ENCODE measurements at places on chromosomes 6 and 20.
A peak's percentile ranks its signal among the peaks of the same experiment; 100 is the strongest.

DNA sequence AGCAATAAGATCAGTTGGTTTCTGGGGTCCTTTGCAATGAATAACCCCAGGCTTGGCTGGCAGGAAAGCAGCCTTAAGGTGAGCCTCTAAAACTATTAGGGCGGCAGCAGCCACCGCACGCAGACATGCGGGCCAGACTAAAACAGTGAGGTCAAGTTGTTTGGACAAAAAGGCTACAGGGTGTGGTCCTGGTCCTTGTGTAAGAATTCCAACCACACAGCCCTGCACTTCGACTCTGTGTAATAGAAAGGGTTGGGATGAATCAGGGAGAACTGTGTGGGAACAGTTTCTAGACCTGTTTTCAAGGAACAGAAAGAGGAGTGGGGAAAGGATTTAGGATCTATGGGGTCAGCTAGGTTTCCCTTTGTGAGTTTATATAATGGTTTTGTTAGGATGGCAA, 237.6 kb downstream of the SMOC2 start:
- DNase-seq, result no peak

- no peak for DNase-seq
Observed at GRCh38 chr20:34531608-34532265, 15.5 kb downstream of the DYNLRB1 start.

- no peak for DNase-seq
Observed at GRCh38 chr20:59322081-59322480, 21.7 kb downstream of the EDN3 start.

- no peak for DNase-seq
Observed at GRCh38 chr6:31493875-31494694, 3.9 kb upstream of the MICB start.

DNA sequence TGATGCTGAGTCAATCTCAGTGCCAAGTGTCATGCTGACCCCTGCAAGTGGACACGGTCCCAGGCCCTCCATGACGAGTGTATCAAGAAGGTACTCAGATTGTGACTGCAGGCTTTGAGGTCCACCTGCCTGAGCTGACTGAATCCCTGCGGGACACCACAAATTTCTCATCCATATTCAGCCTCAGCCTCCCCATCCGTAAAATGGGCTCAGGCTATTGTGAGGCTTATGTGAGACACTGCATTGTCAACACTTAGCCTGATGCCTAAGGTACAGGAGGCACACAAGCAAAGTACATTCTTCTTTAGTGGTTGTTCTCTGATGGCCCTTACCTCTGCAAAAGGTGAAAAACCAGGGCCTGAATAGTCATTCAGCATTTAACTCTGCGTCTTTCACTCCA, 70.4 kb upstream of the NFATC2 start:
- no peak for DNase-seq

GRCh38 chr20:58240471-58240870, 12.0 kb upstream of the ANKRD60 start:
- DNase-seq, result no peak

DNA sequence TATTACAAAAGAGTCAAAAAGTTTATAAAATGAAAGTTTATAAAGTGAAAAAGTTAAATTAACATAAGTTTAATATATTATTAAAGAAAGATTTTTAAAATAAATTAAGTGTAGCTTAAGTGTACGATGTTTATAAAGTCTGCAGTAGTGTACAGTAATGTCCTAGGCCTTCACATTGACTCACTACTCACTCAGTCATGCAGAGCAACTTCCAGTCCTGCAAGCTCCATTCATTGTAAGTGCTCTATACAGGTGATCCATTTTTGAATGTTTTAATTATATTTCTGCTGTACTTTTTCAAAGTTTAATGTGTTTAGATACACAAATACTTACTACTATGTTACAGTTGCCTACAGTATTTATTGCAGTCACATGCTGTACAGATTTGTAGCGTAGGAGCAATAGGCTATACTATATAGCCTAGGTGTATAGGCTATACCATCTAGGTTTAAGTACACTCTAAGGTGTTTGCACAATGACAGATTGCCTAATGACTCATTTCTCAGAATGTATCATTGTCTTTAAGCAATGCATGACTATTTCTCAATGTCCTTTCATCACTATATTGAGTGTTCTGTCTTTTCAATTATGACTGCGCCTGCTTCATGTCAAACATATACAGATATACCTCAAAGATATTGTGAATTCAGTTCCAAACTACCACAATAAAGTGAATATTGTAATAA, 1110.3 kb upstream of the MAP3K7 start:
- no peak for DNase-seq

GRCh38 chr20:58251979-58252591, 23.6 kb upstream of the ANKRD60 start:
- DNase-seq, result no peak

- no peak for DNase-seq
Observed at GRCh38 chr6:53605543-53606235, 59.9 kb downstream of the KLHL31 start.

GRCh38 chr6:345747-346385, 45.7 kb upstream of the IRF4 start:
- no peak for DNase-seq

DNA sequence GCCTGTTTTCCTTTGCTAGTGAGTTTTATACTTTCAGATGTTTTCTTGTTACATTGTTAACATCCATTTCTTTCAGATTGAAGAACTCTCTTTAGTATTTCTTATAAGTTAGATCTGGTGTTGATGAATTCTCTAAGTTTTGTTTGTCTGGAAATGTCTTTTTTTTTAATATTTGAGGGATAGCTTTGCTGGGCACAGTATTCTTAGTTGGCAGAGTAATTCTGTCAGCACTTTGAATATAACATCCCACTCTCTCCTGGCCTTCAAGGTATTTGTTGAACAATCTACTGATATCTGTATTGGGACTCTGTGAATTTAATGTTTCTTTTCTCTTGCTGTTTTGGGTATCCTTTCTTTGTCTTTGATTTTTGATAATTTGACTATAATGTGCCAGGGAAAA, 79.4 kb upstream of the UST start:
- no peak for DNase-seq

DNA sequence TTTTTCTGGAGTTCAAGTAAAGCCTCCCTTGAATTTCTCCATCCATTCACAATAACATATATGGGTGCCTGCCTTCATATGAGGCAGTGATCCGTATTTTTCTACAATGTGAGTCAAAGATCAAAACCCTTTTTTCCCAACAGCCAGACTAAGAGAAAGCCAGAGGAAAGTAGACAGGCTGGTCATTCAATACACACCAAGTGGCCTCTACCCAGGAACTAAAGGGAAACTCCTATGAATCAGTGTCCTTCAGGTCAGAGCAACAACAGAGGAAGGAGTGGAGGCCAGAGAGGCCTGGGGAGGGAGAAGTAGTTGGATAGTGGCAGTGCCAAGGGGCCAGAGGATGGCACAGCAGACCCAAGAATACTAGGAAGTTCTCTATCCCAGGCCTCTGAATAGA, 23.8 kb downstream of the SIM1 start:
- DNase-seq, result no peak

- no peak for DNase-seq
Observed at GRCh38 chr6:82908661-82909060, 157.0 kb downstream of the UBE3D start.

- no peak for DNase-seq
Observed at GRCh38 chr20:24782301-24782700, 166.8 kb upstream of the CST7 start.

DNA sequence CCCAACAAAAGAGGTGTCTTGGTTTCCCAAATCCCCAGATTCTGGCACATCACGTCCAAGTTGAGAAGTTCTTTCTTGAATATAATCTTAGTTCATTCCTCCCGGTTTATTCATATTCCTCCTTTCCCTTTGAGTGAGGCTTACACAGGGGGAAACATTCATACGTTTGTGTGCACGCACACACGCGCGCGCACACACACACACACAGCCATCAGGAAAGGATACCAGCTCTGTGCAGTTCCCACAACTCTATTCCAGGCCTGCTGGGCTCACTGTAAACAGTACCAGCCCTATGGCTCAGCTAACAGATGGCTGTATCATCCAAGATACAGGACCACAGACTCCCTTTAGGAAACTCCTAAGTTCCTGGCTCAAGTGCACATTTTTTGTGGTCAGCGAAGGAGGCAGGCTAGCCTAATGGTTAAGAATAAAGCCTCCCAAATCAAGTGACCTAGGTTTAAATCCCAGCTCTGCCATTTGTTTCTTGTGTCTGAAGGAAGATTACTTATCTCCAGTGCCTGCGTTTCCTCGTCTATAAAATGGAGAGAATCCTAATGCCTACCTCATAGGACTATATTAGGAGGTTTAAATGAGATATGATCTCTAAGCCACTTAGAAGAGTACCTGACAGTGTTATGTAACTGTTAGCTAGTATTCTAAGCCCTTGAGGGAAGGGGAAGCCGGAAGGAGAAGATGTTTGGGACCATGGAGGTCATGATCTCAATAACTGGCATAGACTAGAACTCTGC, 3.7 kb upstream of the TAF8 start:
- DNase-seq, result no peak

DNA sequence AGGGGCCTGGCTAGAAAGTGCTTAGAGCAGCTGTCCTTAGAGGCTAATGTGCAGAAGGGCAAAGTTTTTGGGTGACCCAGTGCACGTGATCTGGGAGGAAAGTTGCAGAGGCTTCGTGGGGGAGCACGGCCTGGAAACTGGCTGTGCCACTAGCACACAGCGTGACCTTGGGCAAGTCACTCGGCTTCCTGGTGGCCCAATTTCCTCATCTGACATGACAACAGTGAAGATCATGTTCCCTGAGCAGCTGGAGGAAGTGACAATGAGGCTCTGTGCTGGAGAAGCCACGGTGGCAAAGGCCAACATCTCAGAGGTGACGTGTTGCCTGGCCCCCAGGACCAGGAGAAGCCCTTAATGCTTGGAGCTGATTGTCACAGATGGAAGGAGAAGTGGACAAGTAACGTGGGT, 99.5 kb downstream of the FOXC1 start:
- DNase-seq, result no peak

DNA sequence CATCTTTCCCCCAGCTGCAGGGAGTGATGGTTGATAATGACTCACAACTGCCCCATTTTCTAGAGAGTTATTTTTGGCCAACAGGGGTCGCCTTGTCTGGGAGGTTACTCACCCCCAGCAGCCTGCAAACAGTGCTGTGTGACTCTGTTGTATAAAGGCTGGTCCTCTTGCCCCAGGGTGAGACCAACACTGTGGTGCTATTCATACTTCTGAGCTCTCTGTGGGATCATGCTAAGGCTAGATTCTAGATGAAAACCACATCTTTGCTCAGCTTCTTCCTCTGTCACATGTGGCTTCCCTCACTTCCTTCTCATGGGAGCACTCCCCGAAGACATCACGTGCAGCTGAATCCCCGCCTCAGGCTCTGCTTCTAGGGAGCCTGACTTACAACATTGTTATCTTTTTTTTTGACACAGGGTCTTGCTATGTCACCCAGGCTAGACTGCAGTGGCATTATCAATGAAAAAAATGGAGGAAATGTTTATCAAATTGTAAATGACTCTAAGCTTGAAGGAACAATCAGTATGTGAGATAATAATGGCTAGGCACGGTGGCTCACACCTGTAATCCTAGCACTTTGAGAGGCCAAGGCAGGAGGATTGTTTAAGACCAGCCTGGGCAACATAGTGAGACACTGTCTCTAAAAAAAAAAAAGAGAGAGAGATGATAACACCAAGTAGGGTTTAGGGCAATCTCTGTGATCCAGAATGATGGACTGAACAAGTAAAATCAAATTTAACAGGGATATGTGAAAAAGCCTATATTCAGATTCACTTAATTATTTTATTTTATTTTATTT, 55.7 kb upstream of the SLC23A2 start:
- DNase-seq, result peak; percentile 53

DNA sequence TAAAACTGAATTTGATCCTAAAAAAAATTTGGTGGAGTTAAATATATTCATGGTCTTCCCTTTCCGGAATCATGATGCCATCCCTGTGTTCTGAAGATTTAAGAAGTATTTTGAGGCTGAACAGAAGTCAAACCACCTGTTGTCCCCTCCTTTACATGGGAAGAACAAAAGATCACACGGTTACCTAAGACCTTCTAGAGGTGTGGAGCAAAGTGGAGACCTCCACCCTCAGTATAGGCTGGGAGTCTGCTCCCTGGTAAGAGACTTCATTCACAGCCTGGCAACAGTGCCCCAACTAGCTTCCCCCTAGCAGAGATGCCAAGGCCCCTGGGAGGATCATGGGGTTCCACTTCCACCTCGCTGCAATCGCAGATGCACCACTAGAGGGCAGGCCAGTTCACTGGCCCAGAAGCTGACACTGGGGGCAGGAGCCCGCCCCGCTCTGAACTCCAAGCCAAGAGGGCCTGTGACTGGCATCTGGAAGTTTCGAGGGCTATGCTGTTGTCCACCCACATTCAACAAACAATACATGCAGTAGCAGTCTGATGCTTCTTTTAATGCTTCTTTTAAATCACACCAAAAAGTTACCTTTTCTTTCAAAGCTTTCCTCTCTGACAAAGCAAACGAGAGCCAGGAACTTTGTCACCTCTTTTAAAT, 19.5 kb upstream of the UBE2J1 start:
- DNase-seq, result peak; percentile 70

- DNase-seq, result no peak
Observed at GRCh38 chr6:98639089-98639635, 195.2 kb upstream of the POU3F2 start.

DNA sequence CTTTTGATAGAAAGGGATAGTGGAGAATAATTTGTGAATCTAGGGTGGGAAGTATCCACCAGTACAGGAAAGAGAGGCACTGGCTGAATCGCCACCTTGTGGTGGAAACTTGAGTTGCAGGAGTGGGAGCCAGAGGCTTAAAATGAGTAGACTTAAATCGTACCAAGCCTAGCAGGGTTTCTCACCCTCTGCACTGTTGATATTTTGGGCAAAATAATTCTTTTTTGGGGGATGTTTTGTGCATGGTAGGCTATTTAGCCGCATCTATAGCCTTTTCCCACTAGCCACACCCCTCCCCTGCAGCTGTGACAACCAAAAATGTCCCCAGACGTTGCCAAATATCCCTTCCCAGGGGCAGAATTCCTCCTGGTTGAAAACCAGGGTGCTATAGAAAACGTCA, 119.1 kb downstream of the DHX35 start:
- DNase-seq, result peak; percentile 56

Data from stimulated activated CD8-positive, alpha-beta memory T cell treated with anti-CD3 and anti-CD28 coated beads, Interleukin-4, amount 100 ng/mL, for 1 hour (primary cell).